ENCODE measurements at places on chromosomes 1 and 21. TPM values are rescaled to one million over a fixed set of nuclear protein-coding genes. Genes with fewer than 3 reads are reported as not detected.

CLCA4 gene
- total RNA-seq, result not detected

ELAPOR1 gene
- 1.1 TPM for total RNA-seq

NTMT2 gene
- not detected for total RNA-seq

NCSTN gene
- 69.3 TPM for total RNA-seq

KRTAP6-1 gene
- not detected for total RNA-seq

LCE3E gene
- total RNA-seq, result not detected

MAP10 gene
- total RNA-seq, result 1.3 TPM

FOXD2 gene
- total RNA-seq, result 0.07 TPM

RBM11 gene
- total RNA-seq, result 1.7 TPM

CD160 gene
- total RNA-seq, result not detected

LYPD8 gene
- not detected for total RNA-seq

ALX3 gene
- total RNA-seq, result not detected

CDKN2C gene
- total RNA-seq, result not detected

PGBD5 gene
- 19.0 TPM for total RNA-seq

DNA sequence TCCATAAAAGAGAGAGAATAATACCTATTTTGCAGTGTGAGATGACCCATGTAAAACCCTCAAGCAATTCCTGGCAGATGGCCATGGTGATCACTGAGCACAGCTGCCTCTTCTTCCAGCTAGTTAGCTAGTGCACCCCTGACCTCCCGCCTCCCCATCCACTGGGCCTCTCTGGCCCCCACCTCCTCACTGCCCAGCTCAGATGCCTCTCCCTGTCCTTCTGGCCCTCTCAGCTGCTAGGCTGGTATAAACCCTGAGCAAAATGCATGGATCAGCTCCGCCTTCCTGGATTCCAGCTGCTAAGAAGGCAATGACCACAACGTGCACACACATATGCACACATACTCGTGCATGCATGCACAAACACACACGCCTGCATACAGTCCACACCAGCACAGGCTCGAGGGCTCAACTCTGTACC lies 117.2 kb downstream of the DMRTB1 start:
- DNase-seq, result no peak

DNA sequence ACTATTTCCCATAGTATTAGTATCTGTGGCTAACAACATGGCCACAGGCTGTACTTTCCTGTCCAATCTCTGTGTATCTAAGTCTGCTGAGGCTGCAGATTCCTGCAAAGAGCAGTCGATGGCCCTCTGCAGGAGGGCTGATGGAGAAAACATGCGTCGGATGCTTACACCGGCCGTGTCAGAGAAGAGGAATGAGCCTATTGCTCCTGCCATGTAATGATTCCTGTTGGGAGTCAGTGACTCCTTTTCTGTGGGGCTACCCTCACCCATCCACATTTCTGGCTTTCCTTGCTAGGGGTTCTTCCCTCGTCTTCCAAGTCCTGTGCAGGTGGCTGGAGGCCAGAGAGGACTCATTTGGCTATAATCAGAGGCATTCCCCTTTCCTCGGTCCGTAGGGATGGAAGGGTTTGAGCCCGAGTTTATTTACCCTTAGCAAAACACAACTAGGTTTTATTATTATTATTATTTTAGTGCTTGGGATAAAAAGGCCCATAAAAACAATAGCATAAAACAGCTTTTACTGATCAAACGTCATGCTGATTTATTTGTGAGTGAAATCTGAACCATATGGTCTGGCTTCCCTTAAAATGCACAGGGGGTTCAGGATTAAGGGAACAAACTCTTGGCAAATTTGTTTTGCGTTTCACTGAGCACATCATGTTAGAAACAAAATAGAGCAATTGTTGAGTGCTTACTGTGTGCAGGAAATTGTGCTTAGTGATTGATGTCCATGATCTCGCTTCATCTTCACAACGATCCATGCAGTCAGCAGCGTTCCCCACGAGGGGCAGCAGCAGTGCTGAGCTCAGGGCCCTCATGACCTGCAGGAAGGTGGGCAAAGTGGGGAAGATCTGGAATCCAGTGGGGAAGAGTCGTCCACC lies 70.8 kb downstream of the KIF26B start:
- DNase-seq, result peak; percentile 47

- no peak for DNase-seq
Measured at GRCh38 chr1:162702628-162703027, 70.4 kb downstream of the DDR2 start.

- peak; percentile 65 for DNase-seq
Measured at GRCh38 chr1:239125027-239125426, 261.3 kb upstream of the CHRM3 start.

GRCh38 chr1:160030657-160031364 lies 979 bp downstream of the PIGM start:
- no peak for DNase-seq

DNA sequence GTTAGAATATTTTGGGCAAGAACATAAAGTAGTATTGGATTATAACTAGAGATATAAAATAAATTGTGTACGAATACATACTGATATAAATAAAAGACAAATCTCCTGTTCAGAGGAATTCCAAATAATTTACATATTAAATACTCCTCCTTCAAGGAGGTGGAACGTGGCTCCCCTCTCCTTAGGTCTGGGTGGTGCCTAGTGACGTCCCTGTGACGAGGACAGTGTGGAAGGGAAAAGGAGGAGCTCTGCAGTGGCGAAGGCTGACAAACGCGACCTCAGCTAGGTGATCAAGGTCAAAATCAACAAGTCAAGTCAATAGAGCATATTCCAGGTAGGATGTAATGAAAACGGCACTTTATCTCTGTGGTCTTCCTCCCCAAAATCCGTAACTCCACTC lies 310.0 kb downstream of the SMYD3 start:
- DNase-seq, result no peak

DNA sequence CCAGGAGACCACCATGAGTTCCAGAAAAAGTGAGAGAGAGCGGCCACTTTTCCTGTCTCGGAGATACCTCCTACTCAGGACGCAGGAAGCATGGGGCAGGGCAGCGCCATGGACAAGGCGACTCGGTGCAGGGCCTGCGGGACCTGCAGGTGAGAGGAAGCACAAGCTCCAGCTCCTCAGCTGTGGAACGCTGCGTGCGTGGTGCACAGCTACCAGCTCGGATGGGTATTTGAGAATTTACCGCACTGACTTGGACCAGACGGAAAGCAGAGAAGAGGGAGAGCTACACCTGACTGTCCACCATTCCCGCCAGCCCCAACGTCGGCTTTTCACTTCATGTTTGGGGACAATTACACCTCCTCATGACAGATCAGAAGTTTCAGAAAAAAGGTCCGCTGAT lies 8.2 kb upstream of the CDK11A start:
- DNase-seq, result no peak

DNA sequence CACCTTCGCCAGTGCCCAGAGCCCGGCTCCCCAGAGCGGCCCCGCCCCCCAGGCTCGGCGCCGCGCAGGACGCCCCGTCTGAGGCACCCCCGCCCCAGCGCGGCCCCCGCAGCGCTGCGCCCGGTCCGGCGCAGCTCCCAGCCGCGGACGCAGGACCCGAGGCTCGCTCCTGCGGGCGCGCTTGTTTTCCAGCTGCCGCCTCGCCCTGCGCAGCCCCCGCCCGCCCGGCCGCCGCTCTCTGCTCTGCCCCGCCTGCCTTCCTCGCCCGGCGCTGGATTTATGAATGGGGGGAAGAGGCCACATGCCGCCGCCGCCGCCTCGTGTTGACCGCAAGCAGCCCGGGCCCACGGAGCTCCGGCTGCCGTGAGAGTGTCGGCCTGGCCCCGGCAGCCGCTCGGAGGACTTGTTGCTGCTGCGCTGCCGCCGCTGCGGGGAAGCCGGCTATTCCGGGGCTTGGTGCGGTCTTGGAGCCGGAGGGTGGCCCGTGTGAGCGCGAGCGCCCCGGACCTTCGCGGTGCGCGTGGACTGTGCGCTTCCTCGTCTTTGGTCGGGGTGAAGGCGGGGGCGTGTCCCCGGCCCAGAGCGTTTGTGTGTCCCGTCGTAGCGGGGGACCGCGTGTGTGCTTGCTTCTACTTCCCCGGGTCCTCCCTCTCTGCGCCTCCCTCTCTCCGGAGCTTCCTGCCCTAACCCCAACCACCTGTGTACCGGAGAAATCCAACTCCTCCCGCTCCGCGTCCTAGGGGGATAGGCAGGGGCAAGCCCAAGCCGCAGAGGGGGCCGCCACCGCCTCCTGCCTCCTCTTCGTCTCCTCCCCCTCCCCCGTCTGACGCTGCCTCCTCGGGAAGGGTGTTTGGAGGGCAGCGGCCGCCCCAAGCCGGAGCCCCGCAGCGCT lies 736 bp downstream of the KCNC4 start:
- DNase-seq, result peak; percentile 56

DNA sequence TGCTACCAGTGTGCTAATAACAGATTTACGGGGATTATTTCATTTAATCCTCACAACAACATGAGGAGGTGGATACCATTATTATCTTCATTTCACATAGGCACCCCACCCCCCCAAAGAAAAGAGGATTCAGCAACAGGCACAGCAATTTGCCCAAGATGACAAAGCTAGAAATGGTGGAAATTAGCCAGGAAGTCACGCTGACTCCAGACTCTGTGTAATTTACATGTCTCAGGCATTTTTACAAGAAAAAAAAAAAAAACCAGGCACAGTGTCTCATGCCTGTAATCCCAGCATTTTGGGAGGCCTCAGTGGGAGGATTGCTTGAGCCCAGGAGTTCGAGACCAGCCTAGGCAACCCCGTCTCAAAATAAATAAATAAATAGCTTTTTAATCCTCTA lies 37.5 kb upstream of the PRDM2 start:
- no peak for DNase-seq

- DNase-seq, result no peak
Measured at GRCh38 chr1:64162151-64162550, 41.3 kb upstream of the UBE2U start.

DNA sequence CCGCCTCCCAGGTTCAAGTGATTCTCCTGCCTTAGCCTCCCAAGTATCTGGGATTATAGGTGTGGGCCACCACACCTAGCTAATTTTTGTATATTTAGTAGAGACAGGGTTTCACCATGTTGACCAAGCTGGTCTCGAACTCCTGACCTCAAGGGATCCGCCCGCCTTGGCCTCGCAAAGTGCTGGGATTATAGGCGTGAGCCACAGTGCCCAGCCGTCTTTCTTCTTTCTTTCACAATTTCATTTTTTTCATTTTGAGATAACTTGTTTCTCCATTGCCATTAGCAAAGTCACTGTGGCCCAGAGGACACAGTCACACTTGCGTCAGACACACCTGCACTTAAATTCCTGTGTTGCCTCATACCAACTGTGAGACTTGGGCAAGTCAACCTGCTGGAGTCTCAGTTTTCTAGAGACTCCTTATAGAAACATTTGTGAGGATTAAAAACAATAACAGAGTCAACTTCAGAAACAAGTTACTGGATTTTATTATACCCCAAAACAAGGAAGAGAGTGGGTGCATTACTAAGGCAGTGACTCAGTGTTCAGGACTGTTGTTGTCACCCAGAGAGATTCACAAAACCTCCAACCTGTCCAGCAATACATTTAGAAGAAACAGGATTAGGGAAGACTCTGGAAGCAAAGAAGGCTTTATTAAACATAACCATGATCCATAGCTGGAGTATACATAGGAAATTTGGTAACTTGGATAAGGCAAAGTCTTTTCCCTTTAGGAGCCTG lies 2.6 kb downstream of the TEDDM1 start:
- no peak for DNase-seq

GRCh38 chr1:93999840-94000415 lies 90.7 kb upstream of the GCLM start:
- DNase-seq, result no peak

DNA sequence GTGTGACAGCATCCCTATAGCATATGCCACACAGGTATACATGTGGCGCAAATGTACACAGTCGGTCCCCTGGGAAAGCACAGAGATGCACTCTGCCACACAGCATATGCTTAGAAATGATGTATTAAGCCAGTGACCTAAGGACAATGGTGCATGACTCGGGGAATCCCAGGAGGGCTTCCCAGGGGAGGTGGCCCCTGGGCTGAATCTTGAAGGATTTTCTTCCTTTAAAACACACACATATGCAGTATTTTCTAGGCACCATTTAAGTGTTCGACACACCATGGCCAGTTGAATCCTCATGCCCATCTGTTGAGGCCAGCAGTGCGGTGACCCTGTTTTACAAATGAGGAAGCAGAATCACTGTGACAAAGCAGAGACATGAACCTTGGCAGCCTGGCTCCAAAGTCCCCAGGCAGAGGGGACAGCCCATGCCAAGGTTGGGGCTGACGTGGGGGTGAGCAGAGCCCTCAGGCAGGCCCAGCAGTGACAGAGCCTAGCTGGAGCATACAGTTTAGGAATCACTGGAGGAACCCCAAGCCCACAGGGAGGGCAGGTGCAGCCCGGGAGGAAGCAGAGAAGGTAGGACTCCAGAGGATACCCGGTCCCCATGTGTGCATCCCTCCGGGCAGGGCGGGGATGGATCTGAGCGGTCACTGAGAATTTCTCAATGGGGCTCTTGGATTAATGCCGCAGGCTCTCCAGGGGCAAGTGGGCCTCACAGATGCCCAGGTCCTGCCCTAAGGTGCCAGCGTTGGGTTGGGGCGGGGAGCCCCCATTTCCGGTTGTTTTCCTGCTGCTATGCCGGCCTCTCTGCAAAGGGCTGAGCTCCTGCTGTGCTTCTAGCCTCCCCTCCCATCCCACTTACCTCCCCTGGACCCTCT lies 28.4 kb downstream of the WNT3A start:
- DNase-seq, result peak; percentile 17

- DNase-seq, result no peak
Measured at GRCh38 chr1:29984862-29985605, 738.4 kb downstream of the MATN1 start.

- no peak for DNase-seq
Measured at GRCh38 chr1:92795166-92795565, 10.3 kb upstream of the EVI5 start.

DNA sequence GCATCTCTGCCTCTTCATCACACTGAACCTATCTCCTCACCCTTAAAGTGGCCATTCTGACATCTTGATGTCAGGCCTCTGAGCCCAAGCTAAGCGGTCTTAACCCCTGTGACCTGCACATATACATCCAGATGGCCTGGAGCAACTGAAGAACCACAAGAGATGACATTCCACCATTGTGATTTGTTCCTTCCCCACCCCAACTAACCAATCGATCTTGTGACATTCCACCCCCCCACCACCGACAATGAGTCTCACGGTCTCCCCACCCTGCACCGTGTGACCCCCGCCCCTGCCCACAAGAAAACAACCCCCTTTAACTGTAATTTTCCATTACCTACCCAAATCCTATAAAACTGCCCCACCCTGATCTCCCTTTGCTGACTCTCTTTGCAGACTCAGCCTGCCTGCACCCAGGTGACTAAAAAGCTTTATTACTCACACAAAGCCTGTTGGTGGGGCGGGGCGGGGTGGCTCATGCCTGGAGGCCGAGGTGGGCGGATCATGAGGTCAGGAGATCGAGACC lies 21.0 kb upstream of the PINK1 start:
- no peak for DNase-seq

- peak; percentile 67 for DNase-seq
Measured at GRCh38 chr1:43968348-43968948, 1.4 kb upstream of the DPH2 start.

- no peak for DNase-seq
Measured at GRCh38 chr1:60461925-60462595, 388.5 kb upstream of the C1orf87 start.

GRCh38 chr1:197197430-197197997 lies 51.0 kb upstream of the ASPM start:
- DNase-seq, result no peak

- DNase-seq, result no peak
Measured at GRCh38 chr1:180456191-180456590, 46.2 kb downstream of the ACBD6 start.

All from H9 (cell line).